SIG-M5 (cell line): ENCODE measurements at places on chromosomes 3 and 15.

GRCh38 chr3:169228522-169228921, 435.0 kb downstream of the MECOM start:
- DNase-seq, result no peak

- DNase-seq, result no peak
Measured at GRCh38 chr15:22263738-22264137, 183.4 kb downstream of the OR4M2 start.

DNA sequence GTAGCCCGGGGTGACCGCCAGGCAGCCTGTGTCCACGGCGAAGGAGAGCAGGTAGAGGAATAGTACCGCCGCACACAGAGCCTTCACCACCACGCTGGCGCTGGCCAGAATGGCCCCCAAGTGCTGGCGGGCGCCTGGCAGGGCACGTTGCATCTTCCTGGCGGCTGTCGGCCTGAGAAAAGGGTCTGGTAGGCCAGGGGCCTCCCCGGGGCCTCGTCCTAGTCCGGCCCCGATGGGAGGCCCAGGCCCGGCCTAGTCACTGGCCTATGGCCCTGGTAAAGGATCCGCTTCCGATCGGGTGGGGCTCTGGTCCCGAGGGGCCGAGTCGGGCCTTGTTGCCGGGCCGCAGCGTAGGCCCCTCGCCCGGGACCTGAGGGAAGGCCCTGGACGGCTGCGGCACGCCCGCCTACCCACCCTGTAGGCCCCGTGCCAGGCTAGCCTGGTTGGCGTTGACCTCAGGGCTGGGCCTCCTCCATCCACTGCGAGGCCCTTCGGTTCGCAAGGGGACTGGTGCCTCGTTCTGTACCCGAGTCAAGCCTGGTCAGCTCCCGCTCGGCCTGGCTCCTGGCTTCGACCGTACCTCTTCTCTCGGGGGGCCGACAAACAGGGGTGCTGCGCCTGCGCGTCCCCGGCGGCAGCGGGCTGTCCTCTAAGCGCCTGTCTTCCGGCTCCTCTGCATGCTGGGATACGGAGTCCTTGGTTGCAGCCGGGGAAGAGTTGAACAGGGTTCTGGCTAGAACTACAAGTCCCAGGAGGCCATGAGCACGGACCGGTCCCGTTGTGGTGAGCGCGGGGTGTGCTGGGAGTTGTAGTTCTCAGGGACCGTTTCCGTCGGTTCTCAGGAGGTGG, at the start of gene TMEM115:
Gene TMEM115, minus strand, starts transcription at position 611 of the 849 bp plus-strand sequence. Its CDS starts 458 bp downstream, at position 153.
- peak; percentile 99 for DNase-seq

GRCh38 chr3:58585005-58585786, 8.0 kb upstream of the FAM107A start:
- no peak for DNase-seq

- DNase-seq, result no peak
Measured at GRCh38 chr3:31645256-31645655, 112.5 kb downstream of the STT3B start.

DNA sequence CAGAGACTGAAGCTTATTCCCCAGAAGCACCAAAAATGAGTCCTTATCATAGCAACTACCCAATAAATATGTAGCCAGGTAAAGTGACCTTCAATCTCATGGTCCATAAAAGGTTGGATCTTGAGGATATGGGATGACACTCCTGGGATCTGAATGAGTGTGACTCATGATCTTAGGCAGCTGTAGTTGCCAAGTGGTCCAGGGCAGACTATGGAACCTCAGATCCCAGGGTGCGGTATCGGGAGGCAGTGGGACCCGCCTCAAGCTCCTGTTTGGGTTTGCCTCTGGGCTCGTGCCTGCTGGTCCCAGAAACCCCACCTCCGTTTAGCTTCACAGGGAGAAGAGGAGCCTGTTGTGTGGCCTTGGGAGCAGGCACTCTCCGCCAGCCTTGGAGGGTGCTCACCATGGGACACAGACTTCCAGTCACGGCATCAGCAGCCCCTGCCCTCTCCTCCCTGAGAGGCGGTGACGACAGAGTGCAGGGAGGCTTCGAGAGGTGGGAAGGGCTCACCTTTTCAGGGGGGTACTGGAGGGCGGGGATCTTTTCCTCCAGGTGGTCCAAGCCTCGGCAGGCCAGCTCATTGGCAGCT, 8.1 kb downstream of the PLIN1 start:
- no peak for DNase-seq

GRCh38 chr3:130992344-130992743, 34.3 kb downstream of the ASTE1 start:
- DNase-seq, result no peak

GRCh38 chr15:73596174-73596573, 37.0 kb downstream of the NPTN start:
- no peak for DNase-seq

DNA sequence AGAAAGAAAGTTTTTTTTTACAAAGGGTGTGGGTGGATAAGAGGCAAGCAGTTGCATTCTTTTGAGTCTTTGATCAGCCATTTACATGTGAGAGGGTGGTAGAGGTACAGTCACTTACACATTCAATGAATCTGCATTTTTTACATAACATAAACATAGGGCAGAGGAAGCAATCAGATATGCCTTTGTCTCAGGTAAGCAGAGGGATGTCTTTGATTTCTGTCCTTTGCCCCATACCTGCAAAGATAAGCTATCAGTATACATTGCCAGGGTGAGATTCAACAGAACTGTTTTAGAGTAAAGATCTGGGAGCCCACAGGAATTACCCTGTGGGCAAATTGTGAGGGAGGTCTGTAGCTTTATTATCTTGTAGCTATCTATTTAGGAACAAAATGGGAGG, 5.4 kb upstream of the PPP1R2 start:
- DNase-seq, result no peak

- no peak for DNase-seq
Measured at GRCh38 chr15:71338265-71338664, 223.0 kb downstream of the THSD4 start.

- DNase-seq, result no peak
Measured at GRCh38 chr3:4536260-4536659, 43.1 kb downstream of the ITPR1 start.

- DNase-seq, result no peak
Measured at GRCh38 chr3:165103616-165104015, 25.3 kb upstream of the SI start.

- DNase-seq, result no peak
Measured at GRCh38 chr3:119743921-119744320, 38.0 kb upstream of the NR1I2 start.

DNA sequence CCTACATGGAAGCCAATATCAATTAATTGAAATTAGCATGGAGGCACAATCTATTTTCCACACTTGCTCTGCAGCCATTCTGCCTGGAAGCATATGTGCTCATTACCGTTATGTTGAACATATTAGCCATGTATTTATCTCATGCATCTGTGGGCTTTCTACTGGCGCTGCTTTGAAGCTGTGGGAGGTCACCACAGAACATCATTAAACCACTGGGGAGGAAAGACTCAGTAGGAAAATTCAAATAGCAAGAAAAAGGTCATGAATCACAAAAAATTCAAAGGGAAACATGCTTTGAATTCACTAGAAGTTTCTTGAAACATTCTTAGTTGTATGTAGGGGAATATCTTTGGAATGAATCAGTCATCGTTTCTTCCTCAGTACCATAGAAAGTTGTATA, 652.5 kb downstream of the EDEM1 start:
- no peak for DNase-seq

DNA sequence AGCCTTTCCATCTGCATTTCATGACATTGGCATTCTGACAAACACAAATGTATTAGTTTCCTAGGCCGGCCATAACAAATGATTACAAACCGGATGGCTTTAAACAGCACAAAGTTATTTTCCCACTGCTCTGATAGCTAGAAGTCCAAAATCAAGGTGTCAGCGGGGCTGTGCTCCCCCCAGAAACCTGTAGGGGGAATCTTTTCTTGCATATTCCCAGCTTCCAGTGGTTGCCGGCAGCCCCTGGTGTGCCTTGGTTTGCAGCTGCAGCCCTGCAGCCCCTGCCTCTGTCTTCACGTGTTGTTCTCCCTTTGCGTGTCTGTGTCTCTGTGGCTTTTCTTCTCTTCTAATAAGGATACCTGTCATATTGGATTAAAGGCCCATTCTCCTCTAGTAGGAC, 79.0 kb upstream of the CDV3 start:
- no peak for DNase-seq

GRCh38 chr3:184690192-184690883, 21.5 kb downstream of the MAGEF1 start:
- DNase-seq, result no peak

DNA sequence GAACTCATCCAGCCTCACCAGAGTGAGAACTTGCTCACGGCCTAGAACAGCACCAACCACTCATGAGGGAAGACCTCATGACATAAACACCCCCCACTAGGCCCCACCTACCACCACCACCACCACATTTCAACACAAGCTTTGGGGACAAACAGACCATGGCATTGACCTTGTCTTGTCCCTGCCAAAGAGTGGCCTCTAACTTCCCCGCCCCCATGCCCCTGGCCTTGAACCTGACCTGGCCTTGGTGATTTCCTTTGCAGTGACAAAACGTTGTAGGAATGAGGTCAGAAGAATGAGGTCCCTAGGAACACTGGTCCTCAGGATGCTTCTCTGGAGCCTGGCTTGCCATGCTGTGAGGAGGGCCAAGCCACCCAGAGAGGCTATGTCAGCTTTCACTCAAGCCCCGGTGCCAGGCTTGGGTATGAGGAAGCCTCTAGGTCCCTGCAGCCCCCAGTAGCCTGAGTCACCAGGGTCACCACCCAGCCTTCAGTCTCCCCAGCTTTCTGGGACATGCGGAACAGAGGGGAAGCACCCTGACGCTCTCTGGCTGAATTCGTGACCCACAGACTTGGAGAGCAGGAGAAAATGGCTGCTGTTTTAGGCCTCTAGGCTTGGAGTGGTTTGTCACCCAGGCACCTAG, 57.9 kb downstream of the TPRA1 start:
- no peak for DNase-seq

DNA sequence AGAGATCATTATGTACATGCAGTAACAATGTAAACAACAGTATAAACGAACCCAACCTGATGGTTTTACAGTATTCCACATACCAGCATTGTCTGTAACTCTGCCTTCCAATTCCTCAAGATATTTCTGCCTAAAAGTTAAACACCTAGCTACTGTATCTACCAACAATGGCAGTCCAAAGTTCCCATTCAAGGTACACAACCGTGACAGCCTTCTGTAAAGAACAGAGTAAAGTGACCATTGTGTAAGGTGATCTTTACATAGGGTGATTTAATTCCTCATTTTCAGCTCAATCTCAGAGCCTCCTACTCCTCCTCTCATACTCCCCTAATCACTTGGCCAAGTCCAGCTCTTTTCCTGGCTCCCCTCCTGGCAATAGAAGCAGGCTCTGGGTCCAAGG, 10.4 kb downstream of the SECISBP2L start:
- DNase-seq, result no peak

GRCh38 chr3:146547235-146547835, 2.9 kb upstream of the PLSCR1 start:
- DNase-seq, result no peak

DNA sequence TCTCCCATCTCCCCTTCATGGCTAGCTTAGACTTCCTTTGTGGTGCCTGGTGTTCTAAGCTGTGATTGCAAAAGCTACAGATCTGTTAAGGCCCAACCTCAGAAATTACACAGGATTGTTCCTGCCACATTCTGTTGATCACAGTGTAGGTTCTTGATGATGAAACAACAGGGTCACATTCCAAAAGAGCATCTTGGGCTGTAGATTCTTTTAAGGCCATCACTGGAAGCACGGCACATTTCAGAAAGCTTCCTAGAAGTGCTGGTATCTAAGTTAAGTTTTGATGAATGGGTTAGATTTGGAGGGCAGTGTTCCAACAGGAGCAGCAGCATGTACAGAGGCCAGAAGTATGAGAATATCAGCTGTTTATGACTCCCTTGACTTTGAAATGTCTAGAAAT, 107.5 kb upstream of the SKOR1 start:
- no peak for DNase-seq

DNA sequence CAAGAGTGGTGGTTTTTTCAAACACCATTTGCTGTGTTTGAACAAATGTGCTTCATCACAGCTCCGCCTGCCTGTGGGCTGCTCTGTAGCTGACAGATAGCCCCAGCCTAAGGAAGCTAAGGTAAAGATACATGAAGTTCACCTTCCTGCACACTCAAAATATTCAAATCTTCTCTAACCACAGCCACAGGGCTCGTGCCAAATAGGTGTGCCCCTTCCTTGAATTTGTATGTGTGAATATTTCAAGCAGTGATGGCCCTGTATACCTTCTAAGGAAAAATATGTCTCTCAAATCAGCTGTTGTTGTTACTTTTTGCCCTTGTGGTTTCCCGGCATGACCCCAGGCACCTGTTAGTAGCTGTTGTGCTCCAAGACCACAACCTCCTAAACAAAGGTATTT, 92.8 kb downstream of the CCNL1 start:
- no peak for DNase-seq

DNA sequence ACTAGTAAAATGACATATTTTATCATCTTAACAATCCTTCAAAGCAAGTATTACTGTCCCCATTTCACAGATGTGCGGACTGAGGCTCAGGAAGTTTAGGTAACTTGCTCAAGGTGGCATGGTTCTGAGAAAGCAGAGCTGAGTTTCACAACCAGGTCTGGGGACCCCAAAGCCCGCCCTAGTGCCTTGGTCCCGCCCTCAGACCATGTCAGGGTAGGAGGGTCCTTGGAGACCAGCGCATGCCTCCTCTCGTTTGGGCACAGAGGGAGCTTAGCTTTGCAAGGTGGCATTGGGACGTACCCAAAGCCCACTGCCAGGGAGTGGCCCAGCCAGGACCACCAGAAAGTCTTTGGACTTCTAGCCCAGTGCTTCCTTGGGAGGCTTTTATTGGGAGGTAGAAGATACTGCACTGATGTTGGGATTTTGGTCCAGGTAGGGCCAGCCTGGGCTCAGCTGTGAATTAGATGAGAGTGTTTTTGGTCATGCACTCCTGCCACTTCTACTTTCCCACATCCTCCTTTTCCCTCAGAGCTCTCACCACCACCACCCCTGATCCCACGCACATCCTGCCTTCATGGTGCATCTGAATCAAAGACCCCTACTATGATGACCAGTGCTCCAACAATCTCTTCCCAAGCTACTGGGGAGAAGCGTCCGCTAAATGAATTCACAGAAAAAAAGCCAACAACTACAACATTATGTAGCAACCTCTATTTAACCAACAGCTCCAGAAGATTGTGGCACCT, 307.9 kb downstream of the TLE3 start:
- DNase-seq, result no peak

DNA sequence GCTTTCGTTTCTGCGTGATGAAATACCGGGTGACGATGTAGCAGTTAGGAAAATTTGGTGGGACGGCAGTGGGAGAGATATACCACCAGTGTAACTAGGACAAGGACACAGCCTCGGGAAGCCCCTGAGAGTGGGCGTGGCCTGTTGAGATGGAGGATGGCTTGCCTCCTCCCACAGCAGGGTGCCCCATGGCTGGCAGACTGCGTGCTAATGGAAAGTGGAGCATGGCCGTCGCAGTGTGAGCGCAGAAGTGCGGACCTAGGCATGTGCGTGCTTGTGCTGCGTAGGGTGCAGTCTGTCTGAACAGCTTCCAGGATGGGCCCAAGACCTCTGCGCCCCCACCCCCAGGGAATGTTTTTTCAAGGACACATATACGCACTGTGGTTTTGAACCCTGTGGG, 56.8 kb downstream of the CHDH start:
- no peak for DNase-seq
